ENCODE measurements at places on chromosomes 1 and 21.

GRCh38 chr1:191977874-191978506 is 180.3 kb upstream of the RGS18 start:
- no peak for DNase-seq

DNA sequence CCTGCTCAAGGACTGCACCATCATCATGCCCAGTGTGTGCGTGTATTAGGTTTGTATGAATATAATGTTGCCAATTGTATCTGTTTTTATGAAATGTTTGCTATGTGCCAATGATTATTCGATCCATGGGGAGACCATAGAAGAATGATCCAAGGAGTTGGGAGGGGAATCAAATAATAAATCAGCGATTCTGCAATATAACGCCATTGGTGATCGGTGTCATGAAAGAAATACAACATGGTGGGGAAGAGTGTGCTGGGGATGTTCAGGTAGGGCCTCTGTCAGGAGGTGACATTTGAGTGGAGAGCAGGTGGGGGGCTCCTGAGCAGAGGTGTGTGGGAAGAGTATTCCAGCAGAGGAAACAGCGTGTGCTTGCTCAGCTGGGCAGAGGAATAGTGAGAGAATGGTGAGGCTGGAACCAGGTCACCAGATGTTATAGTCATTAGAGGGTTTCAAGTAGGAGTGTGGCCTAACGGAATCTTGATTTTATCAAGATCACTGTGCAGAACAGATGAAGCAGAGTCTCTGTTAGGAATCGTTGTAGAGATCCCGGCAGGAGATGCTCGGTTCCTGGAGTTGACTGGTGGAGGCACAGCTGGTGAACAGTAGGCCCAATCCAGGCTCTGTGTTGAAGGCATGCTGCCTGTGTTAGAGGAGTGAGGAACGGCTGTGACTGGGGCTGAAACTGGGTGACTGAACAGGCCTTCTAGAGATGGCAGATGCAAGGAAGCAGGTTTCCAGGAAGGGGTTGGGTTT is 2.9 kb upstream of the ZNF496 start:
- no peak for DNase-seq

GRCh38 chr1:198211696-198212095 is 54.9 kb downstream of the NEK7 start:
- DNase-seq: no peak

DNA sequence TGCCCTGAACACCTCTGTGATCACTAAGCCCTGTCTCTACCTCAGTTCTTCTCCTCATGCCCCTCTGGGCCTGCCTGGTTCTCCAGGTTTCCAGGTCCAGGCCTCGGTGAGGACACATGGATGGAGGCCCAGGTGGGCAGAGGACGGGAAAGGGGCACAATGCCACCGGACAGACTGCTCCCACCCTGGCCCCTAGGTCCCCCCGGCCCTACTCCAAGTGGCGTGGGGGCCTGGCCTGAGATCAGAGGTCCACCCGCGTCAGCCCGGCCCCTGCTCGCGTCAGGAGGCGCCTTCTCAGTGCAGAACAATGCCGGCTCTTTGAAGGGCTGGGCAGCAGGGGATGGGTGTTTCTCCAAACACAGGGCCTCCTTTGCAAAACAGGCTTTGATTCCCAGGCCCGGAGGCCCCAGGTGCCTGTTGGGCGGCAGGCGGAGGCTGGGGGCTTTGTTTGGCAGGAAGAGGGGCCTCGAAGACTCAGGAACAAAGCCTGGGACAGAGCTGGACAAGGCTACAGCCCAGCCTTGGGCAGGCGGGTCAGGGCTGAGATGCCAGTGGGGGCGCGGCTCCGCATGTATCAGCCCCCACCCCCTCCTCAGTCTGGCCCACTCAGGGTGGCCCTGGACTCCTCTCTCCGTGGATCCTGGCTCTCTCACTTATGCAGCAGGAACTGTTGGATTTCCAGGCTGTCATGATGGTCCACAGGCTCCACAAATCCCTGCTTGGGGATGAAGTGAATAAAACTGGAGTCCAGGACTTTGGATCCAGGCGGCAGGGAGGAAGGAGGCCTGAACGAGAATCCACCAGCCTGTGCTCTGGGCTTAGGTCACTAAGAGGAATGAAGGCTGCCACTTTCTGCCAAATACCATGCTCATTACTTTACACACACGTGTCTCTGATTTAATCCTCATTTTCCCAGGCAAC is 77.4 kb upstream of the SLC2A1 start:
- no peak for DNase-seq

- DNase-seq: peak; percentile 62
These were observed at the start of gene MARK1 for GRCh38 chr1:220527908-220528678. Gene MARK1, plus strand, starts transcription at chr1:220528136. Its CDS starts 687 bp downstream, at chr1:220528823.

DNA sequence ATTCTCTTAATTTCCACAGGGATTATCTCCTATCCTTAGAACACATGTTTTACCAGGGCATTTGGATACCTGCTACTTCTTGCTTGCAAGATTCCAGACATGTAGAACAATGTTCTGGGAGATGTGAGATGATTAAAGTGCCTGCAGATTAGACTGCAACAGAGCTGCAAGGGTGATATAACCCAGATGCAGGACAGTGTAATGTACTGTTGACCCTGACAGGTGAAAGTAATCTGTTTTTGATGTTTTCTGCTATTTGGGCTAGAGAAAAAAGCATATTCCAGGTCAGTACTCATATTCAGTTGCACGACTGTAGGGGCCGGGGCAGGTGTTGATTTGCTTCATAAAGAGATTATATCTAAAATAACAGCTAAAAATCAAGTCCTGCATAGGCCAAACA is 27.1 kb upstream of the TMEM54 start:
- no peak for DNase-seq

DNA sequence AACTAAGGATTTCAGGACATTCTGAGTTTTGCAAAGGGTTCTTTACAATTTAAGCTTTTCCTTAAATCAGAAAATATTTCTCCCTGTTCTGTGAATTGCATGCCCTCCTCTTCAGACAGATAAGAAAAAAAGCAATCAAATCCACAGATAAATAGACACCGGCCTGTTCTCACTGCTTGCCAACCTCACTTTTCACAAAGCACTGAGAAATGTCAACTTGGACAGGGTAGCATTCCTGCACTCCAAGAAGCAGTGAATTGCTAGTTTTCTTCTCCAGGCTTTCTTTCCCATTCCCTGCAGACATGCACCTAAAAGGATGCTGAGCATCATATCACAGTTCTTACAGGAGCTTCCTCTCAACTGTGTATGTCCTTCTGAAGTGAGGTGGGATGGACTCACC is 226.0 kb downstream of the CHRM3 start:
- DNase-seq: no peak

GRCh38 chr1:8641377-8641997 is 176.0 kb downstream of the RERE start:
- DNase-seq: no peak

GRCh38 chr1:223429313-223429731 is 36.1 kb downstream of the CCDC185 start:
- DNase-seq: peak; percentile 6

DNA sequence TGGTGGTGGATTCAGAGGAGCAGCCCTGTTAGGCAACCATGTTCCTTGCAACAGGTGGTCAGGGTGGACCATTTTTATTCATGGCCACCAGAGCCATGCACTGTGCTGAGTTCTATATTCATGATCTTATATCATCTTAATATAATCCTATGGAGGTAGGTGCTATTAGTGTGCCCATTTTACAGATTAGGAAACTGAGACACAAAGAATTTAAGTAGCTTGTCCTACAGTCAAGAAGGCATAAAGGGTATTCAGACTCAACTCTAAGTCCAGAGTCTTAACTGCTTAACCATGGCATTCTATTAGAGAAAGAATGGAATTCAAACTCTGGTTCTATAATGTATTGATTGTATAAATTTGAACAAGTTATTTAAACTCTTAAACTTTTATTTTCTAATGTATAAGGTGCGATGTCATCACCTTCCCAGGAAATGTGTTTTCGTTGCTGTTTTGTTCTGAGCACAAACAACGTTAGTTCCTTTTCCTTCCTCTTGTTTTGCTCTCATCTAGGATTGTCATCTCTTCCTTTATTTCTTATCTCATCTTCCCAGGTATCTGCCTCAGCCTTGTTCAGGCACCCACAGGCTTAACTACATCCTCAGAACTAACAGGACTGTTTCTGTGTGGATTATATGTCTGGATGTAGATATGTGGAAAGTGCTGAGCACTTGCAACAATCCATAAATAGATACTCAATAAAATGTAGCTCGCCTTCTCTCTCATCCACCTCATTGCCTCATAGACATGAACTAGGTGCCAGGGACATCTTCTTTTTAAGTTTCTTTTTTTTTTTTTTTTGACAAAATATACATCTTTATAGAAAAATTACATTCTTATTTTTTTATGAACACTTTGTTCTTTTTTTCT is 207.1 kb downstream of the NFIA start:
- no peak for DNase-seq

GRCh38 chr1:92949937-92950817 is 11.1 kb downstream of the DIPK1A start:
- DNase-seq: no peak

DNA sequence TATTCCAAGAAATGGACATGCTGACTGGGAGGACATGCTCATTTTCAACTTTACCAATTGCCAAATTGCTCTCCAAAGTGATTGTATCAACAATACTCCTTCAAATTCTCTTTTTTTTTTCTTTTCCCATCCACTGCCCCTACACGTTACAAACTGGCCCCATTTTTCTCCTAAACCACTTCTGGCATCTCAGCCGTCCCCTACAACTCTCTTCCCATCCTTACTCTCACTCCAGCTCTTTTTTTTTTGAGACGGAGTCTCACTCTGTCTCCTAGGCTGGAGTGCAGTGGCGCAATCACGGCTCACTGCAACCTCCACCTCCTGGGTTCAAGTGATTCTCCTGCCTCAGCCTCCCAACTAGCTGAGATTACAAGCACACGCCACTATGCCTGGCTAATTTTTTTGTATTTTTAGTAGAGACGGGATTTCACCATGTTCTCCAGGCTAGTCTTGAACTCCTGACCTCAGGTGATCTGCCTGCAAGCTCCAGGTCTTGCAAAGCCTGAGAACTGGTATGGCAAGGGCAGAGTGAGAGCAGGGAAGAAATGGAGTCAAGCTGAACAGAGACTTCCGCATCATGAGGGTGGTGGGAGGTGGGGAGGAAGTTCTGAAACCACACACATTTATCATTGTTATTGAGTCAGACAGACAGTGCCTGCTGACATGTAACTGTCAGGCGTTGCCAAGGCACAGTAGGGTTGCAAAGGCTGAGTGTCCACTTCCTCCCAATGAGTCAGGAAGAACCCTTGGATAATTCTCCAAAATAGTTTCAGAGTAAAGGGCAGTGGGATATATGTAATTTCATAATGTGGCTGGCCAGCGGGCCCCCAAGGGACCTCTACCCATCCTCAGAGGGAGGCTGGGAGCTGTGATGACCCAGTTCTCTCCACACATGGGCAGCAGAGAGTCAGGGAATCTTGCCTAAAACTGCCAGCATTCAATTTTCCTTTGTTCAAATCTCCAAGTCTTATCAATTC is 17.4 kb downstream of the CELA3A start:
- no peak for DNase-seq

- no peak for DNase-seq
These were observed 599 bp downstream of the MRPL24 start for GRCh38 chr1:156740237-156740740.

DNA sequence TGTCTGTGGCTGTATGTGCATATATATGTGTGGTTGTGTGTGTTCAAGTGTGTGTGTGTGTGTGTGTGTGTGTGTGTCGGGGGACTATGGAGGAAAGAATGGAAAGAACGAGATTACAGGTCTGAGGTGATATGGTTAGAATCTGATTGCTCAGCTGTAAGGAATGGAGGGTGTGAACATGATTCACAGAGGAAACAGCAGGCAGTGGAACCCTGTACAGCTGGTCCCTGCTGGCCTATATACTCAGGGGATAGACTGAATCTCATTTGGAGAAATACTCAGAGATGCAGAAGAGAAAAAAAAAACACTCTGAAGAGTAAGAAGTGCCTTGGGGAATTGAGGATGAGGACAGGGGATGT is 180.1 kb upstream of the ESRRG start:
- DNase-seq: no peak

GRCh38 chr21:44866780-44867179 is 6.7 kb downstream of the PTTG1IP start:
- DNase-seq: peak; percentile 36

GRCh38 chr1:74767490-74767889 is 34.5 kb downstream of the TYW3 start:
- DNase-seq: no peak

- DNase-seq: no peak
These were observed 27.0 kb upstream of the IGSF3 start for GRCh38 chr1:116694524-116694923.

DNA sequence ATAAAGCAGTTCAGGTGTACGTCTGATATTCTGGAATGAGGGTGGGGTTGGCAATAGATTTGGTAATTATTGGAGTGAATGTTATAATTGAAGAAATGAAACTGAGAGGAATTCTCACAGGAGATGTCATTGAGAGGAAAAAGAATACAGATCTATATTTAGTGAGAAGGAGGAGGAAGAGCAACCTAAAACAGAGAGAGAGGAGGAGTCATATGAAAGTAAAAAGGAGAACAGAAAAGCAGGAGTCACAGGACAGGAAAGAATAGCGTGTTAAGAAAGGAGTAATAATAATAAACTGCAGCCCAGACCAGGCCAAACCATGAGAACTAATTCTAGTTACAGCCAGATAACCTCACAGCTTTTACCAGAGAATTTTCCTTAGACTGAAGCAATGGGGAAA is 62.7 kb upstream of the MROH9 start:
- DNase-seq: no peak

DNA sequence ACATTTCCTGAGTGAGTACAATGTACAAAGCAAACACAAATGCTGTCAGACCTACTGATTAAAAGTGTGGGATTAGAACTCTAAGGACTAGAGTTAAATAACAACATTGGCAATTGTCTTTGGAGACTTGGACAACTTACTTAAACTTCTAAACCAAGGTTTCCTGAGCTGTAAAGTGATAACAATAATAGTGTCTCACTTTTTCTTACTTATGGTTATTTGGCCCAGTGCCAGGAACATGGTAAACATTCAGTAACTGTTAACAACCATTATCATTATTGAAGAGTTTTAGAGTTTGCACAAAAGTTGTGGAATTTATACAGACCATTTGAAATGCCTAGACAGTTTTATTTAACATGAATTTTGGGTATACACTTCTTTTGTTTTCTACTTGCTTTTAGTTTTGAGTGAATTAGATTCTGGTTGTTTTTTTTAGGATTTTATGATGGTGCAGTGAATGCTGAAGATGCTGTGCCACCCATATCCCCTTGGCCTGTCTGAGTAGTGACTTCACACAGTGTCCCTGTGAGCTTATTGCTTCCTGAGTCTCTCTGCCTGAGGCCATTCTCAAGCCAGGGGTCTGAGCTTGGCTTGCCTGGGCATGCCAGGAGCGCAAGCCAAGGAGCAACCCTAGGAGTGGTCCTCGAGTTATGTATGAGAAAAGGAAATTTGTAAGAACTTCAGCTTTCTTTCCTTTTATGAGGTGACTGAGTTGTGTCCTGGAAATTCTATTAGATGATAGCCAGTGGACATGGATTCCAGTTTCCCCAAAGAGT is 932.8 kb downstream of the TTLL7 start:
- DNase-seq: no peak

DNA sequence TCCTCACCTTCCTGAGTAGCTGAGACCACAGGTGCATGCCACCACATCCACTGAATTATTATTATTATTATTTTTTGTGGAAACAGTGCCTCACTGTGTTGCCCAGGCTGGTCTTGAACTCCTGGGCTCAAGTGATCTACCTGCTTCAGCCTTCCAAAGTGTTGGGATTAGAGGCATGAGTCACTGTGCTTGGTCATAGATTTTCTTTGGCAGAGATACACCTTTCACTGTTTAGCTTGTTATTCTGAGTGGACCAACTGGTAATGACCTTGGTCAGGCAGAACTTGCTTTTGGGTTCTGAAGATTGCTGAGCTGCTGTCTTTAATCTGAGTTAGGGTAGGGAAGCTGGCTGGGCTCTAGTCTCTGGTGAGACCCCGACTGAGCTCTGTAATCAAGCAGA is 66.8 kb downstream of the DNAH14 start:
- no peak for DNase-seq
